ENCODE measurements at places on chromosomes 1 and 21. TPM values are rescaled to one million over a fixed set of nuclear protein-coding genes. Genes with fewer than 3 reads are reported as not detected.
A peak's percentile ranks its signal among the peaks of the same experiment; 100 is the strongest.

The ADPRS gene
- total RNA-seq: 32.4 TPM

DNA sequence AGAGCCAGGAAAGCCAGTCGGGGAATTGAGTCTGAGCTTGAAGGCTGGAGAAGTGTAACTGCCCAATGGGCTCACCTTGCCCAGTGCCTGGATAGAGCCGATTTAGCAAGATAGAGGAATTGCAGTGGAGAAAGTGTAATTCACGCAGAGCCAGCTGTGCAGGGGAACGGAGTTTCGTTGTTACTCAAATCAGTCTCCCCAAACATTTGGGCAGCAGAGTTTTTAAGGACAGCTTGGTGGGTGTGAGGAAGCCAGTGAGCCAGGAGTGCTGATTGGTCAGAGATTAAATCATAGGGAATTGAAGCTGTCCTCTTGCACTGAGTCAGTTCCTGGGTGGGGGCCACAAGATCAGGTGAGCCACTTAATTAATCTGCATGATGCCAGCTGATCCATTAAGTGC is 28.4 kb upstream of the NLRP3 start:
- peaks cover 16% of the 10 kb centered on the region for H3K4me1 ChIP-seq
- no peak overlapping the region for H3K27ac ChIP-seq
- H3K27me3 ChIP-seq: peaks cover 4% of the 10 kb centered on the region
- DNase-seq: no peak
- no peak overlapping the region for H3K4me3 ChIP-seq
- no peaks in the 10 kb centered on the region for H3K36me3 ChIP-seq

DNA sequence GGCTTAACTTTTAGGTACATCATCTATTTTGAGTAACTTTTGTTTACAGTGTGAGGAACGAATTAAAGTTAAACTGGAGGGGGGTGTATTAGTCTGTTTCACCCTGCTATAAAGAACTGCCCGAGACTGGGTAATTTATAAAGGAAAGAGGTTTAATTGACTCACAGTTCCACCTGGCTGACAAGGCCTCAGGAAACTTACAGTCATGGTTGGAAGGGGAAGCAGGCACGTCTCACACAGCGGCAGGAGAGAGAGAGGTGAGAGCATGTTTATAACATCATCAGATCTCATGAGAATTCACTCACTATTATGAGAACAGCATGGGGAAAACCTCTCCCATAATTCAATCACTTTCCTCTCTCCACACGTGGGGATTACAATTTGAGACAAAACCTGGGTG is 31.9 kb upstream of the TMEM52 start:
- no peaks in the 10 kb centered on the region for H3K27me3 ChIP-seq
- DNase-seq: no peak
- no peak overlapping the region for H3K4me3 ChIP-seq
- H3K36me3 ChIP-seq: no peaks in the 10 kb centered on the region
- peaks cover 16% of the 10 kb centered on the region for H3K4me1 ChIP-seq

DNA sequence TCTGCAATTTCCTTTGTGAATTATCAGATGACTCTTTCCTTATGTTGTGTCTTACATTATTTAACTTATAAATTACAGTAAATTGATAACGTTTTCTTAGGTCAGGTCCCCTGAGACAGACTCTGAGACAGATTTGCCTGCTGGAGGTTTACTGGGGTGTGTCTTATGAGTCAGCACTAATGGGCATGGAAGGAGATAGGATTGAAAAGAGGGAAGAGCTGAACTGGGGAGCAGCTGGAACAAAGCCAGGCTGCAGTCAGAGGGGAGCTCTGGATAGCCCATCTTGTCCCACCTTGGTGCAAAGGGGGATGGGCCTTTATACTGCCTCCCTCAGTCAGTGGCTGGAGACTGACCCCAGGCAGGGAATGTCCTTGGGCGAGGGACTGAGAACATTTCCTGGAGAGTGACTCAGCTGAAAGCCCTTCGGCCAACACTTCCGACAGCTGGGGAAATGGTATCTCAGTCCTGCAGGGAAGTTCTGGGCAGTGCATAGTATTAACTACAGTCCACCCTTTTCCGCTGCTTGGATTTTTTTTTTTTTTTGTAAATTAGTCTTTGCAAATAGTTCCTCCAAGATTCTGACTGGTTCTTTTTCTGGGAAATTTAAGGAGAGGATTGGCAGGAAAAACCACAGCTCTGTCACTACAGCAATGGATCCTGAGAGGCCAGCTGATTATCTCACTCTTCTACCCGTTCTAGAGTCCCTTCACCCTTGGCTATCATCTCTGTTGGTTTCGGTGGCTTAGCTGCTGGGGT is 39.1 kb upstream of the CDC42BPA start:
- no peak for DNase-seq
- no peaks in the 10 kb centered on the region for H3K36me3 ChIP-seq
- peaks cover 17% of the 10 kb centered on the region for H3K4me1 ChIP-seq
- H3K4me3 ChIP-seq: no peak overlapping the region

DNA sequence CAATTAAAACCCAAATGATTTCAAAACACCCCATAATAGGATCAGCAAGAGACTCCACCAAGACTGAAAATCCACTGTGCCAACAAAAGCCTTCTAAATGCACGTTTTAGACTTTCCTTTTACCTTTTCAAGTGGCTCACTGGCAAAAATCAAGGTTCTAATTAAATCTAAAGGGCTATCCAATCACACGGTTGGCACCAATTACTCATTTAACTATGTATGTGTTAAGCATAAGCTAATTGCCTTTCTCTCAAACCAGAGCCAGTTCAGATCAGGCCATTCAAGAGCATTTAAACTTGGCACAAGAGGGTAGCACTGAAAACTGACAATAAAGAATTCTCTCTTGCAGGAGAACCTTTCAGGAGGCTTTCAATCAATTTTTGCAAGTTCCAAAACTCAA is 139.5 kb downstream of the RGS7 start:
- no peak overlapping the region for H3K27ac ChIP-seq
- H3K4me1 ChIP-seq: no peaks in the 10 kb centered on the region
- H3K4me3 ChIP-seq: no peak overlapping the region
- DNase-seq: no peak
- H3K27me3 ChIP-seq: no peaks in the 10 kb centered on the region
- no peaks in the 10 kb centered on the region for H3K36me3 ChIP-seq

- H3K36me3 ChIP-seq: no peaks in the 10 kb centered on the region
- DNase-seq: no peak
- peaks cover 3% of the 10 kb centered on the region for H3K4me1 ChIP-seq
- no peaks in the 10 kb centered on the region for H3K27me3 ChIP-seq
- no peak overlapping the region for H3K4me3 ChIP-seq
- no peak overlapping the region for H3K27ac ChIP-seq
These were observed 470.4 kb upstream of the B3GALT2 start for GRCh38 chr1:193656841-193657240.

DNA sequence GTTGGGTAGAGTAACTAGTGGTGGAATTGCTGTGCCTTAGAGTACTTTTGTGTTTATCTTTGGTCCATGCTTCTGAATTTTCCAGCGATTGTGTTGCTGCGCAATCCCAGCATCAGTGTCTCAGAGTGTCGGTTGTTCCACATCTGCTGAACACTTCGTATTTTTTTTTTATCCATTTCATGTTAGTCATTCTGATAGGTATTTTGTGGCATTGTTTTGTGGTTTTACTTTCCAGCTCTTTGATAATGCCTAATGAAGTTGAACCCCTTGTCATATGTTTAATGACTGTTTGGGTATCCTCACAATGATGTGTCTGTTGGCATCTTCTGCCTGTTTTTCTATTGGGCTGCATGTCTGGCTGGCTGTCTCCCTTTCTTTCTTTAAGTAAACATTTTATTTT is 13.6 kb downstream of the TUFT1 start:
- no peak overlapping the region for H3K4me3 ChIP-seq
- H3K27me3 ChIP-seq: no peaks in the 10 kb centered on the region
- peaks cover 5% of the 10 kb centered on the region for H3K4me1 ChIP-seq
- no peaks in the 10 kb centered on the region for H3K36me3 ChIP-seq
- DNase-seq: no peak

- H3K4me3 ChIP-seq: no peak overlapping the region
- H3K27me3 ChIP-seq: no peaks in the 10 kb centered on the region
- no peaks in the 10 kb centered on the region for H3K36me3 ChIP-seq
- H3K4me1 ChIP-seq: no peaks in the 10 kb centered on the region
These were observed 330.4 kb downstream of the KCNT2 start for GRCh38 chr1:196277860-196278259.

- H3K4me1 ChIP-seq: peaks cover 7% of the 10 kb centered on the region
- no peak overlapping the region for H3K4me3 ChIP-seq
- no peaks in the 10 kb centered on the region for H3K36me3 ChIP-seq
These were observed 295.2 kb downstream of the DISC1 start for GRCh38 chr1:231921646-231922345.

GRCh38 chr1:206734499-206735142 is 36.0 kb upstream of the IL19 start:
- DNase-seq: no peak
- peaks cover 25% of the 10 kb centered on the region for H3K4me1 ChIP-seq
- H3K4me3 ChIP-seq: no peak overlapping the region
- peaks cover 60% of the 10 kb centered on the region for H3K36me3 ChIP-seq
- H3K27me3 ChIP-seq: no peaks in the 10 kb centered on the region
- H3K27ac ChIP-seq: no peak overlapping the region

GRCh38 chr1:221274373-221274772 is 395.1 kb downstream of the HLX start:
- H3K4me1 ChIP-seq: no peaks in the 10 kb centered on the region
- DNase-seq: no peak
- H3K27ac ChIP-seq: no peak overlapping the region
- no peaks in the 10 kb centered on the region for H3K27me3 ChIP-seq
- no peak overlapping the region for H3K4me3 ChIP-seq

GRCh38 chr1:181501612-181502011 is 18.3 kb downstream of the CACNA1E start:
- H3K4me3 ChIP-seq: no peak overlapping the region
- no peak overlapping the region for H3K27ac ChIP-seq
- no peak for DNase-seq
- H3K27me3 ChIP-seq: no peaks in the 10 kb centered on the region
- no peaks in the 10 kb centered on the region for H3K4me1 ChIP-seq

GRCh38 chr1:153420306-153420705 is 4.0 kb downstream of the S100A7A start:
- peaks cover 19% of the 10 kb centered on the region for H3K27me3 ChIP-seq
- no peak for DNase-seq
- no peak overlapping the region for H3K4me3 ChIP-seq
- H3K36me3 ChIP-seq: no peaks in the 10 kb centered on the region
- no peak overlapping the region for H3K27ac ChIP-seq

GRCh38 chr1:49626472-49626871 is 397.3 kb downstream of the AGBL4 start:
- H3K4me3 ChIP-seq: no peak overlapping the region
- H3K27ac ChIP-seq: no peak overlapping the region
- no peak for DNase-seq
- no peaks in the 10 kb centered on the region for H3K27me3 ChIP-seq
- H3K4me1 ChIP-seq: no peaks in the 10 kb centered on the region

The PLA2G2F gene
- total RNA-seq: not detected

DNA sequence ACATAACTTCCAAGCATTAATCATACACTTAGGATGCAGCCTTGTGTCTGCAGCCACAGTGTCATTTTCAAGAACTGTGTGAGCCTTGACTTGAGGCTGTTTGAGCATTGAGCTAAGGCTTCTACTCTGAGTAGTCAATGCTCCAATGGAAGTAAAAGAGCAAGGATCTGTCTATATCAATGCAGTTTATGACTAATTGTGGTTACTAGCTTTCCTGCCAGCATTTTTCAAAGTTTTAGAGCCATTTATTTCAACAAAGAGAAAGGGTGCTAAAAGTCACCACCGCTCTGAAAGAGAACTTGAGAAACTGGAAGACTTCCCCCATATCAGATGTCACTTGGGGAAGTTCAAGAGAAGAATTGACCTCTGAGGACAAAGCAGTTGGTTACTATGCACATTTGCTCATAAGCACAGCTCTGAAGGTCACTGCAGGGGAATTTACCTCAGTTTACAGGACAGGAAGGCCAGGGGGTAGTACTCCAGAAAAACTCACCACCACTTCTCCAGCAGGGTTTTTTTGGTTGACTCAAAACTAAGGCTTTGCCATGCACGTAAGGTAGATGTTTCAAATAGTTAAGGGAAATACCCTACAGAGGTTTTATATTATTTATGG is 24.5 kb upstream of the RGS1 start:
- peak overlapping the region; percentile 20 for H3K27ac ChIP-seq
- DNase-seq: no peak
- peaks cover 5% of the 10 kb centered on the region for H3K4me1 ChIP-seq
- H3K27me3 ChIP-seq: no peaks in the 10 kb centered on the region
- no peak overlapping the region for H3K4me3 ChIP-seq
- H3K36me3 ChIP-seq: no peaks in the 10 kb centered on the region

The RAB25 gene
- 58.0 TPM for total RNA-seq

DNA sequence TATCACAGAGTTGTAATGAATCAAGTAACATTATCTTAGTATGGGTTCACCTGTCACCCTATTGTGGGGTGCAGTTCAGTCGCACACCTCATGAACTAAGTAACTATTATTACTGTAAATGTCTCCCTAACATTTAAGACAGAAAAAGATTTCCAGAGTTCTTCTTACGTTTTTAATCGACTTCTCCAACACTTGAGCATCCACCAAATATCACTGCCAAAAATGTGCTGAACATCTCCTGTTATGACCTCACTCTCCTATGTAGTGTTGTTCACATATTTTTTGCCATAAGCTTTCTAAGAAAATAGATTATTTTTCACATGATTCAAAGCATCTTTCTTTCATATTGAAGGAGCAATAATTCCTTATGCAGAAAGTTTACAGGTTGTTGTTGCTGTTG is 1.3 kb downstream of the TTLL7 start:
- H3K4me1 ChIP-seq: peaks cover 6% of the 10 kb centered on the region
- no peak overlapping the region for H3K27ac ChIP-seq
- no peak for DNase-seq
- H3K4me3 ChIP-seq: no peak overlapping the region
- H3K36me3 ChIP-seq: no peaks in the 10 kb centered on the region

DNA sequence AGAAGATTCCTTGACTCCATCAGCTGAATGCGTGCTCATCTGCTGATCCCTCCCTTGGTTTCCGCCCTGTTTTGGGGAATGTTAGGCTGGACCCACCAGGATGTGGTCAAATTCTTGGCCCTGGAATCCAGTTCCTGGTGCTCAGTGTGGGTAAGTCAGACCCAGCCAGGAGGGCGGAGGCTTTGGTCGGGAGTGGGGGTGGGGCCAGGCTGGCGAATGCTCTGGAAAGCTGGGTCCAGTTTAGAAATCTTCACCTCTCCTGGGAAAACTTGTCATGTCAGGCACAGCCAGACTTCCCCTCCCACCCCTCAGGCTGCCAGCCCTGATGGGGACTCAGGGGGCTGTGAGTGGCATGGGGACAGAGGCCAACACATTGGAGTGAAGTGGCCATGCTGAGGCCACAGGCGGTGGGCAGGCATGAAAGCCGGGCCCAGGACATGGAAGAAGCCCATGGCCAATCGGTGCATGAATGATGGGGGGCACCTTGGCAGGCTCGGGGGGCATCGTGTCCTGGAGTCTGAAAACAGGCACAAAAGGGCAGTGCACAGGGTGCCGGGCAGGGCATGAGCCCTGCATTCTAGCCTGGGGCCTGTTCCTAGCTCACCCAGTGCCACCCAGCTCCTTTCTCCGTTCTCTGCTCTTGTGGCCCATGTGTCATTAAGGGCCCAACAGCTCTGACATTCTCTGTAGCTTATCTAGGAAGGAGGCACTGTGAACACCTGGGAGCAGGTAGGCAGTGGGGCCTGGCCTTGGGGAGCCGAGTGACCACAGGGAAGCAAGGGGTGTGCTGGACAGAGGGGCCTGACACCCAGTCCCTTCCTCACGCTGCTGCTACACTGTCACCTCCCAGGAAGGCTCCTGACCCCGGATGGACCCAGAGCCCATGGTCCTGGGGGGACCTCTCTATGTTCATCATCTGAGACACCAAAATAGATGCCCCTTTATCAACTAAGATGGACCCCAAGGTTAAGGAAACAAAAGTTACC is 14.6 kb upstream of the PADI1 start:
- peaks cover 4% of the 10 kb centered on the region for H3K27me3 ChIP-seq
- no peak overlapping the region for H3K27ac ChIP-seq
- no peaks in the 10 kb centered on the region for H3K4me1 ChIP-seq

- DNase-seq: no peak
- no peaks in the 10 kb centered on the region for H3K27me3 ChIP-seq
- H3K4me3 ChIP-seq: no peak overlapping the region
- no peak overlapping the region for H3K27ac ChIP-seq
- no peaks in the 10 kb centered on the region for H3K4me1 ChIP-seq
These were observed 22.3 kb downstream of the C1orf146 start for GRCh38 chr1:92240034-92240433.
